ENCODE measurements at places on chromosomes 12 and 14. TPM values are rescaled to one million over a fixed set of nuclear protein-coding genes. Genes with fewer than 3 reads are reported as not detected.

- no peak for DNase-seq
These were observed 91.6 kb upstream of the SYT10 start for GRCh38 chr12:33531261-33531660.

DNA sequence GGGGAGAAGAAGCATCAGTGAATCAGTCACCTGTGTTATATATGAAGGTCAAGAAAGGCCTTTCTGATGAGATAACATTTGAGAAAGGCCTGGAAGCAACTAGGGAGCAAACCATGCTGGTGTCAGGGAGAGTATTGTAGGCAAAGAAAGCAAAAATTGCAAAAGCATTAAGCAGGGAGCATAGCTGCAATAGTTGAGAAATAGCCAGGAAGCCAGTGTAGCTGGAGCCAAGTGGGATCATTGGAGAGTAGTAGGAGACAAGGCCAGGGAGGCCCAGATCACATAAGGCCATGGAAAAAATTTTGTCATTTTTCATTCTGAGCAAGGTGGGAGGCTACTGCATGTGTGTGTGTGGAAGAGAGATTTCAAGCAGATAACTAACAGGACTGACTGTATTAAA is 18.8 kb upstream of the MAGOHB start:
- no peak for DNase-seq

- DNase-seq, result no peak
These were observed 336.4 kb downstream of the FOXG1 start for GRCh38 chr14:29102996-29103395.

MMP14 gene
- 162 TPM for total RNA-seq

DNA sequence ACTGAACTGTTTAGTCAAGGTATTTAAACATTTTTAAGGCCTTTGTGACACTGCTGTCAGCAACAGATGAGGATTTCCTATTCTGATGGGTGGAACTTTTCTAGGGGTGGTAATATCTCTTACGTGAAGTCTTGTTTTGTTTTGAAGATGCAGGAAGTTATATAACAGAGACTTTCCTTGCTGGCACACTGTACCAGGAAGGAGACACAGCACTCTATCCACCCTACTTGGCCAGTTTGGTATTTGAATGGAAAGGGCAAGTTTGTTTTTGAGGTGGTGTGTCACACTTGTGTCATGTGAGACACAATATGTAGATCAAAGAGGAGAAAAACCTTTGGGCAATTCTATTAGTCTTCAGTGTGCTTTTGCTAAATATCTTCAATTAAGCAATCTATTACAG is 51.6 kb upstream of the SRP54 start:
- no peak for DNase-seq

TNS2 gene
- total RNA-seq, result 2.5 TPM

GRCh38 chr12:49961111-49961922 is at the start of gene AQP5:
Gene AQP5, plus strand, starts transcription at chr12:49961872. Its CDS starts 146 bp downstream, at chr12:49962018.
- no peak for DNase-seq

DNA sequence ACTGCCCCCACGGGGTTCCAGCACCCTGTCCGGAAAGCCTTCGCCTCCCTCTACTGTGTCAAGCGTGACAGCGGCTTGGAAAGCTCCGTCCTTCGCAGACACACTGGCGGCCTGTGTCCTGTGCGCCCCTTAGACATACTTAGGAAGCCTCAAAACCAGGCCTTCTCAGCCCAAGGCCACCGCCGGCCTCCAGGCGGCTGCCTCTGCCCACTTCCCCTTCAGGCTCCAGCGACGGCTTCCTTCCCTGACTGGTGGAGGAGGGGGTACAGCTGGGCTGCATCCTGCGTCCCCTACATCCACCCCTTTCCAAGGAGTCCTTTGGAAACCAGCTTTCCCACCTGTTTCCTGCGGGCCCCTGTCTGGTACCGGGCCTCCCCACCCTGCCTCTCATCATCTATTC is 2.5 kb upstream of the CACNA2D4 start:
- DNase-seq, result no peak

SIVA1 gene
- 30.5 TPM for total RNA-seq
